ENCODE measurements at places on chromosomes 11 and 22.

DNA sequence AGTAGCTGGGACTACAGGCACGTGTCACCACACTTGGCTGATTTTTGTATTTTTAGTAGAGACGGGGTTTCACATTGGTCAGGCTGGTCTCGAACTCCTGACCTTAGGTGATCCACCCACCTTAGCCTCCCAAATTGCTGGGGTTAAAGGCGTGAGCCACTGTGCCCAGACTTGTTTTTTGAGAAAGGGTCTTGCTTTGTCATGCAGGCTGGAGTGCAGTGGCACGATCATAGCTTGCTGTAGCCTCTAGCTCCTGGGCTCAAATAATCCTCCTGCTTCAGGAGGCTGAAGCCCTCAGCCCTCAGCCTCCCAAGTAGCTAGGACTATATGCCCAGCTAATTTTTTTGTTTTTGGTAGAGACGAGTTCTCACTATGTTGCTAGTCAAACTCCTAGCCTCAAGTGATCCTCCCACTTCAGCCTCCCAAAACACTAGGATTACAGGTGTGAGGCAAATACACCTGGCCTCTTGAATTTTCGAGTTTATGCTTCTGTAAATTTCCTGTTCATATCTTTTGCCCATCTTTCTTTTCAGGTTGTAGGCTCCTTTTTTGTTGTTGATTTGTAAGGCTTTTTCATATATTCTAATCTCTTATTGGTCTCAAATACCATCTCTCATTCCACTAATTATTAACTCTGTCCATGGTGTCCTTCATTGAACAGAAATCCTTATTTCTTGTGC lies 3.4 kb upstream of the RBM4B start:
- no peak for DNase-seq

GRCh38 chr11:62806611-62807121 lies 1.4 kb upstream of the NXF1 start:
- no peak for DNase-seq

GRCh38 chr11:2955906-2956476 lies 26.8 kb upstream of the PHLDA2 start:
- no peak for DNase-seq

GRCh38 chr11:114447892-114448291 lies 8.6 kb downstream of the REXO2 start:
- no peak for DNase-seq

- no peak for DNase-seq
These were observed 87.1 kb upstream of the TMEM45B start for GRCh38 chr11:129728581-129728980.

GRCh38 chr11:131511794-131512193 lies 141.4 kb downstream of the NTM start:
- DNase-seq = no peak

GRCh38 chr11:122144752-122145151 lies 28.7 kb upstream of the BLID start:
- DNase-seq = no peak

DNA sequence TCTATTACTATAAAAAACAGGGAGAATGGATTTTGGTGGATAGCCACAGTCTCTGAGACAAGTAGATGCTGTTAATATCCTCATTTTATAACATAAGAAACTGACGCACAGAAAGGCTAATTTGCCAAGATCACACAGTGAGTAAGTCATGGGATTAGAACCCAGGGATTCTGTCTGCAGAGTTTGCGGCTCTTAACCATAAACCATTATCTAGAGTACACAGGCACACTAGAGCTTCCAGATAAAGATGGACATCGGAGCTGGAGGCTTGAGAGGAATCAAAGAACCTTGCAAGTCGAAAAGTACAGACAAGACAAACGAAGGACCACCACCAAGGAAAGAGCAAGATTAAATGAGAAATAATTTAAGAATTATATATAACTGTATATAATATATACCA lies 11.3 kb downstream of the LGALS12 start:
- no peak for DNase-seq

DNA sequence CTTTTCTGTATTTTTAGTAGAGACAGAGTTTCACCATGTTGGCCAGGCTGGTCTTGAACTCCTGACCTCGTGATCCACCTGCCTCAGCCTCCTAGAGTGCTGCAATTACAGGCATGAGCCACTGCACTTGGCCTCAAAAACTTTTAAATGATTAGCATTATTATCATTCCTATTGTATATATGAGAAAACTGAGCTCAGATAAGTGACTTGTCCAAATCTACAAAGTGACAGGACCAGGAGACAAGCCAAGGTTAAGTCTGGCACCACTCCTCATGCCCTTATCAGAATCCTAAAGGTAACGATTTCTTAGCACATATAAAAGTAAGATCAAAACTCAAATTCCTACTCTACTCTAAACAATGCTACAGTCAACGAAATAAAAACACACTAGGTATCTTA lies 32.2 kb upstream of the CHRNA10 start:
- DNase-seq = no peak

DNA sequence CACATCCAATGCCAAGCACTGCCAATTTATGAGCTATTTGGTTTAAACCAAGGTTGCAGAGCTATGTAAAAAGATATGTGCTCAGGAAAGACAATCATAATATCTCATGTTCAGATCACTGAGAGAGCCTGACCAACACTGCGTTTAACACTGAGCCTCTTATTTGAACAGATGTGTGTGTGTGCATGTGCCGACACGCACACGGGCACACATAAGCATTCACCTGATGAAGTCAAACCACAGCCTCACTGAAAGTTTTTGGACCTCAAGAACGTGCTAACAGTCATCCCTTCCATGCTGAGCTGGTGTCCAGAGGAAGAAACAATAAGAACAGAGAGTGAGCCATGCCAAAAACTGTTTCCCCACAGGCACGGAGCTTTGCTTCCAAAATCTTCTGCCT lies 23.4 kb downstream of the HPS4 start:
- no peak for DNase-seq

DNA sequence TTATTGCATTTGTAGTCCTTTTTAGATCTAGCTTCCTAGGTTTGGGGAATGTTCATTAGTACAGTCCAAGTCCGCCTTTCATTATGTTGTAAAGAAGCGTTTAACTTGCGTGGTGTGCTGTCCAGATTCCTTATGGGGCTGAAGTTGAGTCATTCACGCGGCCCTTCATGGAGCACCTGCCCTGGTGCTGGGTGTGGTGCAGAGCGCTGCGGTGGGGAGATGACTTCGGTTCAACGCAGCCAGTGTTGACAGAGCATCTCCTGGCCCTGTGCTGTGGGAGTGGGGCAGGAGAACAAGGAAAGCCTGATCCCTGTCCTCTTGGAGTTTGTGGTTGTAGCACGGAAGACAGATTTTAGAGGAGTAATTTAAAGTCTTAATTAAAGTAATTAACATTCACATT lies 152.0 kb downstream of the TBC1D22A start:
- no peak for DNase-seq

- DNase-seq = no peak
These were observed 12.2 kb downstream of the MAFF start for GRCh38 chr22:38213990-38214301.

Measured in thoracic aorta (tissue), 2 donors.